ENCODE measurements at places on chromosomes 16 and 17. TPM values are rescaled to one million over a fixed set of nuclear protein-coding genes. Genes with fewer than 3 reads are reported as not detected.
A peak's percentile ranks its signal among the peaks of the same experiment; 100 is the strongest.

The CCDC154 gene
- total RNA-seq: 1.9 TPM

DNA sequence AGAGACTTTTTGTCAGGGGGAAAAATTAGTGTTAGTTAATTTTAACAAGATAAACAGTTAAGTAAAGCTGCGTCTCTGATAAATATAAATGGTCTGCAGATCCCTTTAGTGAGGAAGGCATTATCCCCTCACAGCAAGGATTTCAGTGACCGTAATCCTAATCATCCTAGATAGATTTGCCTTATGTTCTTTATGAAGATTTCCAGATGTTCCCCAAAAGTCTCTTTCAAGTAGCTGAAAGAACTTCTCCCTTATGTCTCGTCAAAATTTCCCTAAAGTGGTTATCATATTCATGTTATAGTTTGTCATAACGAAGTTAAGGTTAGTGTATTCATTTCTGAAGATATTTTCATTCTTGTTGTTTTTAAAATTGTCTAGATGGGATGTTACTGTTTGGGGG is 5.6 kb downstream of the MOSMO start:
- no peak for DNase-seq
- no peak overlapping the region for H3K4me3 ChIP-seq
- H3K27me3 ChIP-seq: no peaks in the 10 kb centered on the region
- no peaks in the 10 kb centered on the region for H3K36me3 ChIP-seq

The MT4 gene
- total RNA-seq: not detected

DNA sequence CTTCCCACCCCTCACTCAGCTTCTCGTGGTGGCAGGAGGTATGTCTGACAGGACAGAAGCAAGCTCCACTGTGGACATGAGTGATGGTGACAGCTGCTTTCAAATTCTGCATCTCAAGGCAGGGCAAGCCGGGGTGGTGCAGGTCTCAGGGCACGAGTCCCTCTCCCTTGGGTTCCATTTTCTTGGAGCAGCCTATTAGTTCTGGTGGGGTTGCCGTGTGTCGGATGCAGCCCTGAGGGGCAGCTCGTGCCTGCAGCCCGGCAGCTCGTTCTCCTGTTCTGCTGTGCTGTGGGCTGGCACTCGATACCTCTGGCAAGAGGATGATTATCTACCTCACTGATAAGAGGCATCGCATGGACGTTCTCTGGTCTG is 16.5 kb upstream of the CLEC18C start:
- no peak overlapping the region for H3K4me3 ChIP-seq
- DNase-seq: no peak
- H3K36me3 ChIP-seq: peaks cover 14% of the 10 kb centered on the region
- no peaks in the 10 kb centered on the region for H3K27me3 ChIP-seq

DNA sequence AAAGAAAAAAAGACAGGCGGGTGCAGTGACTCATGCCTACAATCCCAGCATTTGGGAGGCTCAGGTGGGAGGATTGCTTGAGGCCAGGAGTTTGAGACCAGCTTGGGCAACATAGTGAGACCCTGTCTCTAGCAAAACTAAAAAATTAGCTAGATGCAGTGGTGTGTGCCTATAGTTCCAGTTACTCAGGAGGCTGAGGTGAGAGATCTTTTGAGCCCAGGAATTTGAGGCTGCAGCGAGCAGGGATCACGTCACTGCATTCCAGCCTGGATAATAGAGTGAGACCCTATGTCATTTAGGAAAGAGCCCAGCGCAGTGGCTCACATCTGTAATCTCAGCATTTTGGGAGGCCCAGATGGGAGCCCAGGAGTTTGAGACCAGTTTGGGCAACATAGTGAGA is 126.6 kb downstream of the CMIP start:
- H3K36me3 ChIP-seq: no peaks in the 10 kb centered on the region
- no peak overlapping the region for H3K27ac ChIP-seq
- no peak for DNase-seq

DNA sequence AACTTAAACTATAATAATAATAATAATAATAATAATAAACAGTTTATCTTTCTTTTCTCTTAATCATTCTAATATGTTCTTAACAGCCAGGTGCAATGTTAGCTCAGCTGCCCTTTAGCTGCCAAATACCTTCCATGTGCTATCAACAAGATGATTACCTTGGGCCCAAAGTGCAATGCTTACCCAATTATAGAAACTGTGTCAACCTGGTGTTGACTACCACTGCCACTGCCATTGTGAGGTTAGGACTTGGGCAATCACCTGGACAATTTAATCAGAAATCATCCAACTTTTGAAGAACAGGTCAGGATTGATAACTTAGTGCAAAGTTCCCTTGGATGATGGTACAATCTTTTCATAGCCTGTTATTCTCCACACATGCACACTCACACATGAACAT is 371.8 kb upstream of the SALL1 start:
- H3K27ac ChIP-seq: no peak overlapping the region
- H3K27me3 ChIP-seq: no peaks in the 10 kb centered on the region
- no peak overlapping the region for H3K4me3 ChIP-seq
- peaks cover 39% of the 10 kb centered on the region for H3K4me1 ChIP-seq

DNA sequence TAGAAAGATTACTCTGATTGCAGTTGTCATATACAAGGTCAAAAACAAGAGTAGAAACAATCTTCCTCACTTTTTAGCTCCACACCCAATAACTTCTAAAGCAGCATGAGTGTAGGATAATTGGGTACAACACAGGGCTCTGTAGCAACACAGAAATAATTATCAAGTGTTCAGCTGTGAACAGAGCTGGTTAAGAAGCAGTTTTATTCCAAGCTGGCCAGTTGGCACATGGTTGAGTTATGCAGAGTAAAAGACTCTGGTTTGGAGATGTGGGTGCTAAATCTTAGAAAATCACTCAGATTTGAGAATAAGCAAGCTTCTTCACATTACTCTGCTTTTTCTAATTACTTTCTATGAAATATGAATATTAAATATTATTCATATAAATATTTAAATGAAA is 118.5 kb downstream of the KIF2B start:
- H3K27me3 ChIP-seq: no peaks in the 10 kb centered on the region
- DNase-seq: no peak
- H3K27ac ChIP-seq: no peak overlapping the region
- peaks cover 4% of the 10 kb centered on the region for H3K4me1 ChIP-seq
- no peak overlapping the region for H3K4me3 ChIP-seq

DNA sequence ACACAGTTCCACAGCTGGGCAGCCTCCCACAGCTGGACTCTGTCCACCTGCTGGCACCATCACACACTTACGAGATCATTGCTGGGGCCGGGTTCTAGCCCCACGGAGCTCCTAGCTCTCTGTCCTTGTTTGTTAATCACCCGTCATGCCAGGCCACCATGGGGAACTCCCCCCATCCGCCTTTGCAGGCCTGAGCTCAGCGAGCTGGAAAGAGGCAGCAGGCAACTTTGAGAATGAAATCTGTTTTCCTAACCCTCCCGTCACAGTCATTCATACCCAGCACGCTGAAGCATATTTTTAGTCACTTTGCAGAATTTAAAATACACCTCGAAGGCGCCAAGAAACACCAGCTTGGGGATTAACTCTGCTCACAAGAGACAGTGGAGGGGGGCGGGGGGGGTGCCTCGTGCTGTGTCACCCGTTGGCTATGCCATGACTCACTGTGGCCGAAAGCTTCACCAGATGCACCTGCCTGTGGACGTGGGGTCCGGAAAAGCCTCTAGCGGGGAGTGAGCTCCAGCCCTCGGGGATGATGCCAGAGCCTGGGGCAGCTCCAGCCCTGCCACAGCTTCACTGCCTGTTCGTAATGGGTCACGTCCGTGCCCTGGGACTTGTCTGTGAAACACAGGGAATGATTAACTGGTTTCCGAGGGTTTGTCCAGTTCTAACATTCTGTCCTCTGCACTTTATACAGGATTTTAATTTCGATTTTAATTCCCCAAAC is 1.4 kb upstream of the SPNS2 start:
- H3K27ac ChIP-seq: no peak overlapping the region
- peak overlapping the region; percentile 29 for H3K4me3 ChIP-seq
- peaks cover 18% of the 10 kb centered on the region for H3K4me1 ChIP-seq
- H3K27me3 ChIP-seq: peaks cover 68% of the 10 kb centered on the region

The C16orf96 gene
- 0.30 TPM for total RNA-seq

GRCh38 chr17:50050431-50051032 is 5.4 kb upstream of the ITGA3 start:
- H3K4me1 ChIP-seq: peaks cover 52% of the 10 kb centered on the region
- H3K27ac ChIP-seq: no peak overlapping the region
- H3K36me3 ChIP-seq: no peaks in the 10 kb centered on the region
- H3K4me3 ChIP-seq: no peak overlapping the region

DNA sequence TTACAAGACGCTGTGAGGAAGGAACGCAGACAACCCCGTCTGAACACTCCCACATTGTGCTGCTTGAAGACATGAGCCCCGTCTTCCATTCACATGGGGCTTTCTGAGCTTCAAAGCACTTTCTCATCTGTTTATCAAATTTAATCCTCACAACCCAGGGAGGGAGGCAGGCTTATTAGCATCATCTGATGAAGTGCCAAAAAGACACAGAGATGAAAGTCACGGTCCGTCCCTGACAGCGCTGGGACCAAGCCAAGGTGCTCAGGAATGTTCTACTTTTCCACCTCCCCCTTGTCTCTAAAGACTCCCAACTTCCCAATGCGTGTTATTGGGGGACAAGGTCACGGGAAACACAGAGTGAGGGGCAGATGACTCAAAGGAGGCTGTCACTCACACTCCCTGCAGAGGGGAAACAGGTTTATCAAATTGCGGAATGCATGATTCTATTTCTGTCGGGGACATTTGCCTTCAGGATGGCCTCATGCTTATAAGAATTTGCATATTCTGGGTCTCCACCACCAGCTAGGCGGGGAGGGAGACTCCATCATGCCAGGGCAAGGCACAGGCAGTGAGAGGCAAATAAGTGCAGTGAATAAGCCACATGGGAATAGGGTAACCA is 10.7 kb downstream of the XYLT1 start:
- no peak overlapping the region for H3K27ac ChIP-seq
- no peak overlapping the region for H3K4me3 ChIP-seq
- DNase-seq: no peak
- H3K36me3 ChIP-seq: peaks cover 10% of the 10 kb centered on the region

The SGCA gene
- not detected for total RNA-seq

DNA sequence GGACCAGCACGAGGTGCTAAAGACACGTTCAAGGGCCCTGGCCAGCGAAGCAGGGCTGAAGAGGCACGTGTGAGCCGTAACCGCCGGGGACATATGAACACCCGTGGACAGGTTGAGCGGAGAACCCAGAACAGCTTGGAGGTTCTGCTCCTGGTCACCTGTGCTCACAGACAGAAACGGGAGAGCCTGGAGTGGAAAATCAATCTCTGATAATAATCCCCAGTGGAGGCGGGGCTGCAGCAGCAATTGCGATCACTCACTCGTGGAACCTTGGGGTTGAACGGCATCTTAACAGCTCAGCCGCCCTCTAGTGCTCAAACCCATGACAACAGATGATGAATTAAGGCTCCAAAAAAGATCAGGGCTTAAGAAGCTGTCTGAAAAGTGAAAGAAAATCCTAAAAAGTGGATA is 25.6 kb downstream of the WIPI1 start:
- DNase-seq: peak; percentile 25
- H3K36me3 ChIP-seq: peaks cover 2% of the 10 kb centered on the region
- H3K27me3 ChIP-seq: no peaks in the 10 kb centered on the region
- H3K4me3 ChIP-seq: no peak overlapping the region
- no peak overlapping the region for H3K27ac ChIP-seq

The CA5A gene
- total RNA-seq: not detected

- no peak overlapping the region for H3K4me3 ChIP-seq
- no peaks in the 10 kb centered on the region for H3K4me1 ChIP-seq
- H3K27ac ChIP-seq: no peak overlapping the region
- no peak for DNase-seq
Measured at GRCh38 chr16:88389621-88390160, 6.9 kb downstream of the ZNF469 start.

DNA sequence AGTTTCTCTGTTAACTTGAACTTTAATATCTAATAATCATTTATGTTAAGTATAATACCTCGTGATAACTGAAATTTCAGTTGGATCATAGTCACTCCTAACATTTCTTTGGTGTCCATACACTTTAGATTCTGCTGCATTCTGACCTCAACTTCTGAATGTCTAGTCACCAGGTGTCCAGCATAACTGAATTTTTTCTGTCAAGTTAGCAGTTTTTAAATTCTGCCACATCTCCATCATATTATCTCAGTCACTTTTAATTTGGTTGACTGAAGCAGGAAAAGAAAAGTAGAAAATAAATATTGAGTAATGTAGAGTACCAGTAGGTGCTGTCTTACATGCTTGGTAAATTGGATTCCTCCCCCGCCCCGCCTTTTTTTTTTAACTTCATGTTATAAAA is 128.6 kb downstream of the TANC2 start:
- H3K36me3 ChIP-seq: peaks cover 3% of the 10 kb centered on the region
- DNase-seq: no peak
- H3K4me1 ChIP-seq: no peaks in the 10 kb centered on the region
- H3K27me3 ChIP-seq: no peaks in the 10 kb centered on the region
- no peak overlapping the region for H3K4me3 ChIP-seq
- no peak overlapping the region for H3K27ac ChIP-seq

DNA sequence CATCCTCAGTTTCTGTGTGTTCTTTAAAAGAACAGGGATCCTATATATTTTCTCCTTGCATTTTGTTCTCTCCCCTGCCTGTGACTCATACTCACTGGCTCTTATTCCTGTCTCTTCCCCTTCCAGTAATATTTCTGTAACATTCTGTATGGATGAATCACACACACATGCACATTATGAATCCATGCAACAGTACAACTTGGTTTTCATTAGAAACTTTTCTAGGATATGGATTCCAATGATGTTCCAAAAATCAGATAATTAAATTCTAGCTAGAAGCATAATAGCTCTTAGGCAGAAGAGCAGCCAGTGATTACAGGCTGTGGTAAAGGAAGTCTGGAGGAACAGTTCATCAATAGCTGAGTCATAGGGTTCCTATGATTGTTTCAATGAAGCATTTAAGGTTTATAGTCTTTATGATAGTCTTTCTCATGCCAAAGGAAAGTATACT is 119.6 kb upstream of the PMFBP1 start:
- no peak overlapping the region for H3K4me3 ChIP-seq
- H3K27me3 ChIP-seq: no peaks in the 10 kb centered on the region
- no peak for DNase-seq
- no peak overlapping the region for H3K27ac ChIP-seq
- no peaks in the 10 kb centered on the region for H3K36me3 ChIP-seq

- H3K4me1 ChIP-seq: peaks cover 13% of the 10 kb centered on the region
- H3K27ac ChIP-seq: no peak overlapping the region
- DNase-seq: no peak
- H3K27me3 ChIP-seq: no peaks in the 10 kb centered on the region
Measured at GRCh38 chr16:88917146-88917914, 50.9 kb upstream of the PABPN1L start.

GRCh38 chr17:77214743-77215142 is 74.0 kb downstream of the SEC14L1 start:
- H3K4me3 ChIP-seq: peak overlapping the region; percentile 65
- H3K27ac ChIP-seq: no peak overlapping the region
- H3K36me3 ChIP-seq: peaks cover 29% of the 10 kb centered on the region
- H3K27me3 ChIP-seq: no peaks in the 10 kb centered on the region
- peaks cover 37% of the 10 kb centered on the region for H3K4me1 ChIP-seq
- peak; percentile 26 for DNase-seq

The FOXC2 gene
- total RNA-seq: 0.11 TPM

Data from neural crest cell (in vitro differentiated cells).